ENCODE measurements at places on chromosomes 6 and 20. TPM values are rescaled to one million over a fixed set of nuclear protein-coding genes. Genes with fewer than 3 reads are reported as not detected.

The DEK gene
- total RNA-seq: 81.9 TPM

The RSPO3 gene
- total RNA-seq: not detected

GRCh38 chr20:50185426-50185825 lies 5.2 kb upstream of the CEBPB start:
- DNase-seq: no peak

- DNase-seq: no peak
Measured at GRCh38 chr20:2749343-2749950, 51.0 kb downstream of the CPXM1 start.

- no peak for DNase-seq
Measured at GRCh38 chr6:18053555-18054445, 66.4 kb upstream of the KIF13A start.

- no peak for DNase-seq
Measured at GRCh38 chr6:164130151-164130550, 715.6 kb downstream of the QKI start.

- DNase-seq: no peak
Measured at GRCh38 chr6:167540796-167541195, 215.9 kb downstream of the TTLL2 start.

- no peak for DNase-seq
Measured at GRCh38 chr6:98308564-98308963, 525.8 kb upstream of the POU3F2 start.

- DNase-seq: no peak
Measured at GRCh38 chr20:53961527-53961926, 108.9 kb downstream of the BCAS1 start.
